ENCODE measurements at places on chromosomes 6 and 20.
A peak's percentile ranks its signal among the peaks of the same experiment; 100 is the strongest.

- DNase-seq, result no peak
These were observed 66.8 kb downstream of the KCNB1 start for GRCh38 chr20:49415668-49416044.

- peak; percentile 65 for DNase-seq
These were observed 291.5 kb upstream of the SULF2 start for GRCh38 chr20:48076747-48077146.

GRCh38 chr6:138007014-138007472, 100.2 kb downstream of the PERP start:
- DNase-seq, result no peak

DNA sequence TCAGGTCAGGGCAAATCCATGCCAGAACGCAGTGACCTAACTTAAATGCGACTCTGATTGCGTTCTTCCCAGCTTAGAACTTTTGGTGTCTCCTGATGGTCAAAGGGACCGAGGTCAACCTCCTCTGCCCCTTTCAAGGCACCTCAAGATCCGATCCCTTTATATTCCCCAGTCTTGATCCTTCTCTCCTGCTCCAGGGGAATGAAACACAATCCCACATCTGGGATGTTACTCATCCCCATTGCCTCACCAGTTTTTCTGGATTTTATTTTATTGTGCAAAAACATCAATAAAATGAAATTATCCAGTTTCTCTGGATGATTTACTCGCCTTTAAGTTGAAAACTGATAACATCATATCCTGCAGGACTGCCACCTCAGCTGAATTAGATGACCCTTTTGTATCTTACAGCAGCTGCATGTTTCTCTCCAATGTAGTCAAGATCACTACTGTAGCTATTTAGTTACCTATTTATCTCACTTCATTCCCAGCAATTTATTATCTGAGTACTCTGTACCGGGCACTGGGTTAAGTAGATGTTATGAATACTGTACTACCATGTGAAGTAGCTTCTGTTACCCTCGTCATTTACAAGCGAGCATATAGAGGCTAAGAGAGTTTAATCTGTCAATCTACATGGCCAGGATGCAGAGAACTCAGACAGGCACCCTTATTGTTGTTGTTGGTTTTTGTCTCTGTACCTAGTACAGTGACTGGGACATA, 44.0 kb downstream of the IRAK1BP1 start:
- DNase-seq, result no peak

GRCh38 chr20:57571782-57572416, 11.0 kb downstream of the PCK1 start:
- no peak for DNase-seq

DNA sequence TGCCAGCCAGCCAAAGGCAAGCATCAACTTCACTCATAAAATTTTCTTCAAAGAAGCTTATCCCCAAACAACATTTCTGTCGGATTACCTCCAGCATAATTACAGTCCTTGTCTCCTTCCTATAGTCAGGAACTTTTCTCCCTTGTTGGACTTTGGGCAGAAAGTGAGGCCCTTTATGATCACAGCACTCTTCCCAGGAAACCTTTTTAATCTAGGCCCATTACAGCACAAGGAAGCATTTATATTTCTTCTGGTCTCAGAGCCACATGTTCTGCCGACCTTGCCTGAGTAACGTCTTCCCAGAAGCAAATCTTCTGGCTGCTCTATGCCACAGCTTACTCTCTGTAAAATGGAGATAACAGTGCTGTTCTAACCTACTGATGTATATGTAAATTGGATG, 437.2 kb upstream of the SLC35B3 start:
- DNase-seq, result no peak

GRCh38 chr6:75528423-75528822, 34.8 kb upstream of the FILIP1 start:
- DNase-seq, result no peak

DNA sequence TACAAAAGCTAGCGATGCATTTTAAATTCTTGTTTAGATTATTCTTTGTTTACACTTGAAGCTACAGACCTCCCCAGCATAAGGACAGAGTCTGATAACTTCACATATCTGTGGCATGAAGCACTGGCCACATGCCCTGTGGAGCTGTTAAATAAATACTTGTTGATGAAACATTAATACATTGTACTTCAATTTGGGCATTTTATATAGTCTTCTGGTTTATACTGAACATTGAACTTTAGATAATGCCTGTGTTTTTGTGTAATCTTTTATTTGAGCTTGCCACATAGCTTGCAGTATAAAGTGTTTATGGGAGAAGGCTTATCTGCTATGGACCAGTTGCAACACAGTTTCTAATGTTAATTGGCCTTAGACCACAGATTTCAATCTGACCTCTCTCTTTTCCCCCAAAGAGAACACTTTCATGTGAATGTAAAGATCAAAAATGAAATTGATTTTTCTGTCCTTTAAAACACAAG, 48.2 kb downstream of the FRK start:
- DNase-seq, result no peak

- no peak for DNase-seq
These were observed 901 bp downstream of the CEP57L1 start for GRCh38 chr6:109096208-109096607.

DNA sequence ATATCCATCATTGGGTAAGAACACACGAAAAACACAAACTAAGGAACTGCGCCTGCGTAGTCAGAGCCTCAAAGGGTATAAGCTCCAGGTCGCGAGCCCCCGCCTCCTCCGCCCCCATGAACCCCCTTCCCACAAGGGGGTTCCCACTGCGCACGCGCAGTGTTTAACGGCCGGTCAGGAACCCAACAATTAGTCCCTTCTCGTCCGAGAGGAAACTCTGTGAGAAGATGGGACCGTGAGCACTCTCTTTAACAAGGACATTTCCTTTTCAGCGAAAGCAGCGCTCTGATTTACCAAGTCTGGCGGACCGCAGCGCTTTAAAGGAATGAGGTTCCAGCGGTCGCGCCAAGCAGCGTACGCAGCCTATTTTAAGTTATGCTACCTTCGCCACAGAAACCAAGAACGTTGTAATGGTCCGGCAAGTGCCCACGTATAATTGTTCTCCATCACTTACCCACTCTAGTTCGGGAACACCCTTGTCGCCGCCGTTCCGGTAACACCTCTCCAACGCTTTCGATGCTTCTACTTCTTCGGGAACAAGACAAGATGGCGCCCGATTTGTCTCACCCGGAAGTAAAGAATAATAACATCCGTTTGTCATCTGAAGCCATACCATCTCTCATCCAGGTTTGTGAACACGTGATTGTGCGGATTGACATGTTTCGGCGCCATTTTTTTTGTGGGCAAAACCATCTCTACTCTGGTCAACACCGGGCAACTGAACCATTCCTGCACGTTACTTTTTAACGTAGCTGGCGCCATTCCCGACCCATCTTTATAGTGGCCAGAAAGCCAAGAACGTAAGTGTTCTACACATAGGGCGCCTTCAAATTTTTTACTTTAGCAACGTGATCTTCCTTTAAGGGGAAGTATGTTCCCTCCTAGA, at the start of gene PNISR:
PNISR (minus strand) TSS at position 548 of the 886 bp plus-strand sequence. CDS start 10,649 bp downstream, outside the sequence.
- peak; percentile 86 for DNase-seq

All from RWPE2 (cell line).